Gastroesophageal sphincter (tissue), 4 donors: ENCODE measurements at places on chromosomes 16 and 17.

DNA sequence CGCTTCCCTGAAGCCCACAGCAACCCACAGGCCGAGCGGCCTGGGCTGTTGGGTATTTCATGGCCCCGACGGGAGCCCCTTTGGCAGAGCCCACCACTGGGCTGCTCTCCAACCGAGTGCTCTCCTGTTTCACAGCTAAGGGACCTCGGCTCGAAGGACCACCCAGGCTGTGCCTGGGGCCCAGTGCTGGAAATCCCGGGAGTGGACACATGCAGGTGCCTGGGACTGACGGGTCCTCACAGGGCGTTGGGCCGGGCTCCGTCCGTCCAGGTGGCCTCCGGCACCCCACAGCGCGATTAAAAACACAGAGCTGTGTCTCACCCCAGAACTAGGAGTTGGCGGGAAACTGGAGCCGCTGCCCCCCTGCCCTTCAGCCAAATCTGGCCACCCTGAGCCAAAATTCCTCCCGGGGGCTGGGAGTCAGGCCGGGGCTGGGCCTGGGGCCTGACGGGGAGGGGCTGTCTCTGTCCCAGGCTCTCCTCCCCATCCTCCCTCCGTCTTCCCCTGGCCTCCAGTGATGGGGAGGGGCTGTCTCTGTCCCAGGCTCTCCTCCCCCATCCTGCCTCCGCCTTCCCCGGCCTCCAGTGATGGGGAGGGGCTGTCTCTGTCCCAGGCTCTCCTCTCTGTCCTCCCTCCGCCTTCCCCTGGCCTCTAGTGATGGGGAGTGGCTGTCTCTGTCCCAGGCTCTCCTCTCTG, 14.1 kb downstream of the UTS2R start:
- H3K4me3 ChIP-seq: no peak overlapping the region
- H3K27ac ChIP-seq: no peak overlapping the region

DNA sequence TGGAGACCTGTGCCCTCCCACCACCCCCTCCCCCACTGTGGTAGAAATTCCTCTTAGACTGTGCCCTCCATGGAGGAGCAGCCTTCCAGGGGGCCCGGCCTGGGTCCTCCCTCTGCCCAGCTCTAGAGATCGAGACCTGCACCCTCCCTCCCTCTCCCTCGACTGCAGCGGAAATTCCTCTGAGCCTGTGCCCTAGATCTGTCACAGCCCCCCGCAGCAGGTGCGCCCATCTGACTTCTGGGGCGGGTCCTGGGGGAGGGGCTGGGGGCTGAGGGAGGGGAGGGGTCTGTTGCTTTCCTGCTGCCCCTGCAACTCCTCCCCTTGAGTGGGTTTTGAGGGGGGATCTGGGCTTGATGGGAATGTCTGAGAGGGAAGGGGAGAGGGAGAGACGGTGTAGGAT, 177.8 kb upstream of the GSE1 start:
- H3K4me3 ChIP-seq: no peak overlapping the region
- no peaks in the 10 kb centered on the region for H3K36me3 ChIP-seq
- ATAC-seq: no peak
- no peaks in the 10 kb centered on the region for H3K27me3 ChIP-seq

DNA sequence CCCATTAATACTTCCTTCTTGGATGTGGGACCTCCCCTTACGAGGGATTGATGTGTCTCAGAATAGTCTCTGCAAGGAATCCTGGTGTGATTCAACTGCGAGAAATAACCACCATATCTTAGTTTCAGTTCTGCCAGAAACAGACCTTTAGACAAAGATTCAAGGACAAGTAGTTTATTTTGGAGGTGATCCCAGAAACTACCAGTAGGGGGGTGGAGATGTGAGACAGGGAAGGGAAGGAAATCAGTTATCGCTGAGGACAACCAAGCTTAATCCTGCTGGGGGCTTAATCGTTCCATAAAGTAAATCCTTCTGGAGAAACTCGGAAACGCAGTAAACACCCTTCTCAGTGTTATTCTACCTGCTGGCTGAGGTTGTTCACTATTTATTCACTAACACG, 5.0 kb upstream of the SDR42E1 start:
- no peak for ATAC-seq
- no peak overlapping the region for H3K27ac ChIP-seq
- H3K4me3 ChIP-seq: no peak overlapping the region
- no peaks in the 10 kb centered on the region for H3K4me1 ChIP-seq
- H3K36me3 ChIP-seq: no peaks in the 10 kb centered on the region

- no peaks in the 10 kb centered on the region for H3K4me1 ChIP-seq
- no peak within 1 kb of the TSS for H3K4me3 ChIP-seq
- no peak within 1 kb of the TSS for H3K27ac ChIP-seq
Measured at GRCh38 chr16:3654249-3654991, at the start of gene DNASE1. TSS of gene DNASE1 (plus strand) at chr16:3654691. CDS start at chr16:3655374, 683 bp downstream.

GRCh38 chr17:40122999-40123810, 1.4 kb downstream of the MSL1 start:
- no peaks in the 10 kb centered on the region for H3K36me3 ChIP-seq
- peak; percentile 2 for ATAC-seq
- H3K4me3 ChIP-seq: peak overlapping the region; percentile 88
- H3K4me1 ChIP-seq: no peaks in the 10 kb centered on the region

- ATAC-seq: no peak
- H3K4me1 ChIP-seq: peaks cover 24% of the 10 kb centered on the region
- H3K4me3 ChIP-seq: peak overlapping the region; percentile 34
- H3K27me3 ChIP-seq: peaks cover 90% of the 10 kb centered on the region
- H3K27ac ChIP-seq: no peak overlapping the region
Measured at GRCh38 chr16:89573826-89574680, 1.5 kb upstream of the CPNE7 start.

- H3K36me3 ChIP-seq: peaks cover 9% of the 10 kb centered on the region
- peak overlapping the region; percentile 47 for H3K4me3 ChIP-seq
- H3K27ac ChIP-seq: peak overlapping the region; percentile 95
- no peaks in the 10 kb centered on the region for H3K27me3 ChIP-seq
- peaks cover 56% of the 10 kb centered on the region for H3K4me1 ChIP-seq
- ATAC-seq: peak; percentile 7
Measured at GRCh38 chr17:50149417-50150353, 792 bp downstream of the PPP1R9B start.

DNA sequence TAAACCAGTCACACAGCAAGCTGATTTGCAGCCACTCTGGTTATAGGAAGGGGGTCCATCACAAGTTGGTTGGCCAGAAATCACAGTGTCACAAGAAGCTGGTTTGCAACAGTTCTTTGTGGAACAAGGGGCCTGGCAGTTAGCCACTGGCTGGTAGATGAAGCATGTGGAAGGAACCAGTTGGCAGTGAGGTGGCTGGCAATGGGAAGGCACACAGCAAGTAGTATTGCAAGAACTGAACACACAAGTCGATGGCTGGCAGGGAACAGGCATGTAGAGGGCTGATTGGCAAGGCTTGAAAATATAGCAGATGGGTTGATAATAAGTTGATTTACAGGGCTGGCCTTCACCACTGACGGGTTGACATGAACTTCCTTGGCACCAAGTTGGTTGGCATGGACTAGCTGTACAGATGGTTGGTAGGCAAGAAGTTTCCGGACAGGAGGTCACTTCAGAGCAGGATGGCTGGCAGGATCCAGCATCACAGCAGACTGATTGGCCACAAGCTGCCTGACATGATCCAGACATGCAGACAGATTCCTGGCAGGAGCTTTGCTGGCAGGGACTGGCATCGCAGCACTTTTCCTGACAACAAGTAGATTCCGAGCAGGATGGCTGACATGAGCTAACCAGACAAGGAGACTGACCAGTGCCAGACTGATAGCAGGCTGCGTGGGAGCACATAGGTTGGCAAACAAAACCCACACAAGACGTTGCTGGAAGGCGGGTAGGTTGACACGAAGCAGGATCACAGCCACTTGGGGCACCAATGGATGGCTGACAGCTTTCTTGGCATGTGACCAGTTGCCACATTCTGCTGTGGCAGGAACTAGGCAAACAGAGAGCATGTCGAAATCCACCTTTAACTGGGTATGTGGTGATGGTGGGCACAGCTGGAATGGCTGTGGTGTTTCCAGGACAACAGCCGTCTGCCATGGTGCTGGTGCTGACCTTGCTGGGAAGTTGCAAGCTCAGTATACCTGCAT, at the start of gene KRTAP29-1:
Gene KRTAP29-1, minus strand, starts transcription at position 936 of the 986 bp plus-strand sequence. Its CDS starts 0 bp downstream, at position 936.
- no peak for ATAC-seq
- H3K27me3 ChIP-seq: peaks cover 11% of the 10 kb centered on the region
- H3K4me1 ChIP-seq: no peaks in the 10 kb centered on the region
- H3K4me3 ChIP-seq: no peak within 1 kb of the TSS
- no peak within 1 kb of the TSS for H3K27ac ChIP-seq

DNA sequence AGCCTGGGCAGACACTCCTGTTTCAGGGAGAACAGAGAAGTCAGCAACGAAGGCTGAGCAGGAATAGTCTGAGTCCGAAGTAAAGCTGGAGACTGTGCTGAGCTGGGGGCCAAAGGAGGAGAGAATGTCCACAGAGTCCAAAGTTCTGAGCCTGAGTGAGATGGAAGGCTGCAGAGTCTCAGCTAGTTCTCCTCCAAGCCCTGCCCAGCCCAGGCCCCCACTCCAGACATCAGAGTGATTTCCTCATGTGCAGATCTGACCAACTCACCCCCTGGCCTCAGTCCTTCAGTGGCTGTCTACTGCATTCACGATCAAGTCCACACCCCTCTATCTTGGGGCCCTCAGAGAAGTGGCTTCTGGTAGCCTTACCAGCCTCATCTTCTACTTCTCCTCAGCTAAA, 21.6 kb downstream of the SLC13A5 start:
- H3K4me3 ChIP-seq: no peak overlapping the region
- H3K4me1 ChIP-seq: no peaks in the 10 kb centered on the region
- no peaks in the 10 kb centered on the region for H3K36me3 ChIP-seq
- ATAC-seq: no peak

GRCh38 chr16:50947826-50948225, 203.2 kb downstream of the SALL1 start:
- no peak for ATAC-seq
- H3K4me3 ChIP-seq: no peak overlapping the region
- H3K27ac ChIP-seq: no peak overlapping the region
- H3K27me3 ChIP-seq: peaks cover 12% of the 10 kb centered on the region
